ENCODE measurements at places on chromosomes 13 and 19. TPM values are rescaled to one million over a fixed set of nuclear protein-coding genes. Genes with fewer than 3 reads are reported as not detected.

DNA sequence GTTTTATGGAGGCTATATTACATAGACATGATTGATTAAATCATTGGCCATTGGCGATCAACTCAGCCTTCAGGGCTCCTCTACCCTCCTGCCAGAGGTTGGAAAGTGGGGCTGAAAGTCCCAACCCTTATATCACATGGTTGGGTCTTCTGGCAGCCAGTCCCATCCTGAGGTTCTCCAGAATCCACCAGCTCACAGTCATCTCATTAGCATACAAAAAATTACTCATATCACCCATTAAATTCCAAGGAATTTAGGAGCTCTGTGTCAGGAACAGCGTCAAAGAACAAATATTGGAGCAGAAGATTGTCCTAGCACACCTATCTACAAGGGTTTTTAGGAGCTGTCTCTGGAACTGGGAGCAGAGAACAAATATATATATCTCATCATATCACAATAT lies 39.4 kb upstream of the FARP1 start:
- no peak for DNase-seq
- no peaks in the 10 kb centered on the region for H3K27me3 ChIP-seq
- H3K4me3 ChIP-seq = no peak overlapping the region

GRCh38 chr13:74770361-74770760 lies 636.2 kb upstream of the KLF12 start:
- no peak overlapping the region for H3K27ac ChIP-seq
- H3K4me3 ChIP-seq = no peak overlapping the region
- H3K36me3 ChIP-seq = no peaks in the 10 kb centered on the region
- no peaks in the 10 kb centered on the region for H3K4me1 ChIP-seq
- no peak for DNase-seq

GRCh38 chr19:1076951-1077350 lies 10.0 kb downstream of the ARHGAP45 start:
- no peaks in the 10 kb centered on the region for H3K4me1 ChIP-seq
- no peak overlapping the region for H3K4me3 ChIP-seq
- no peaks in the 10 kb centered on the region for H3K27me3 ChIP-seq
- no peak for DNase-seq

YIF1B gene
- 26.9 TPM for total RNA-seq

CPT1C gene
- 1.2 TPM for total RNA-seq

CEACAM4 gene
- total RNA-seq = not detected

- no peak overlapping the region for H3K4me3 ChIP-seq
- DNase-seq = no peak
- H3K27me3 ChIP-seq = no peaks in the 10 kb centered on the region
- H3K4me1 ChIP-seq = no peaks in the 10 kb centered on the region
- peaks cover 13% of the 10 kb centered on the region for H3K36me3 ChIP-seq
- peak overlapping the region; percentile 70 for H3K27ac ChIP-seq
These were observed 5.8 kb downstream of the CBARP start for GRCh38 chr19:1231729-1232637.

GRCh38 chr13:23684647-23685046 lies 114.4 kb downstream of the TNFRSF19 start:
- no peaks in the 10 kb centered on the region for H3K36me3 ChIP-seq
- no peak overlapping the region for H3K27ac ChIP-seq
- DNase-seq = no peak
- H3K4me3 ChIP-seq = no peak overlapping the region
- H3K27me3 ChIP-seq = no peaks in the 10 kb centered on the region

DNA sequence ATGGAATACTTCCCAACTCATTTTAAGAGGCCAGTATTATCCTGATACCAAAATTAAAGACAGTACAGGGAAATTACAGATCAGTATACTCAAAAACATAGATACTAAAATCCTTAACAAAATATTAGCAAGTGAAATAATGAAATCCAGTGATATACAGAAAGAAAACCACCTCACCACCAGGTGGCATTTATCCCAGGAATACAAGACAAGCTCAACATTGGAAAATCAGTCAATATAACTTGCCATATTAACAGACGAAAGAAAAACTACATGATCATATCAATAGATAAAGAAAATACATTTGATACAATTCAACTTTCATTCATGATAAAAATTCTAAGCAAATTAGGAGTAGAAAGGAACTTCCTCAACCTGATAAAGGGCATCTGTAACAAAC lies 6.7 kb upstream of the GNA15 start:
- H3K27ac ChIP-seq = no peak overlapping the region
- H3K27me3 ChIP-seq = no peaks in the 10 kb centered on the region
- no peak for DNase-seq
- H3K4me1 ChIP-seq = no peaks in the 10 kb centered on the region

DNA sequence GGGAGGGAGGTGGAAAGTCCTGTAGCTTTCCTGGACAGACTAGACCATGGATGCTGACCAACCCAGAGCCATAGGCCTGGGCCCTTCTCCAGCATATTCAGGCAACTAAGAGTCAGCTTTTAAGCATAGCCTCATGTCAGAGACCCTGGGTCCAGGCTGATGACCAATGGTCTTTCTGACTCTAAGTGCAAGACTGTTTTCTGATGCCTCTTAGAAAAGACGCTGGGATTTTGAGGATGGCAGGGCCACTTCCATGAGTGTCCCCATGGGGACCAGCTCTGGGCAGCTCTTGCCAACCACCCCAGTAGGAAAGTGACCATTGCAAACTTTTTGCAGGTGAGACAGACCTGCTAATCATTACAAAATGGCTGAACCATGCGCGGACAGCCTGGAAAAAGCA lies 135.6 kb upstream of the KL start:
- no peak overlapping the region for H3K27ac ChIP-seq
- H3K36me3 ChIP-seq = no peaks in the 10 kb centered on the region
- no peak overlapping the region for H3K4me3 ChIP-seq
- no peaks in the 10 kb centered on the region for H3K27me3 ChIP-seq
- no peaks in the 10 kb centered on the region for H3K4me1 ChIP-seq
- DNase-seq = no peak

FXYD3 gene
- 0.98 TPM for total RNA-seq

DNA sequence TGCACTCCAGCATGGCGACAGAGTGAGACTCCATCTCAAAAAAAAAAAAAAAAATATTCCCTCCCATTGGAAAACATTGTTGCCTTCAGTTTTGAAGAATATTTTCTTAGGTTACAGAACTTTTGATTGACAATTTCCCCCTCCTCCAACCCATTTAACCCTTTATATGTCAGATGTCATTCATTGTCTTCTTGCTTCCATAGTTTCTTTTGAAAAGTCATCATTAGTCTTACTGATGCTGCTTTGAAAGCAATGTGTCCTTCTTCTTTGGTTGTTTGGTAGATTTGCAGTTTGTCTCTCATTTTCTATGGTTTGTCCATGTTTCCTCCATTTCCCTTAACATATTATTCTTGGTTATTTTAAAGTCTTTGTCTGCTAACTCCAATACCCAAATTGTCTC lies 25.4 kb downstream of the ZNF558 start:
- no peaks in the 10 kb centered on the region for H3K27me3 ChIP-seq
- peaks cover 52% of the 10 kb centered on the region for H3K36me3 ChIP-seq
- H3K27ac ChIP-seq = no peak overlapping the region
- H3K4me1 ChIP-seq = no peaks in the 10 kb centered on the region
